Endothelial cell of coronary artery (primary cell): ENCODE measurements at places on chromosomes 4 and X. TPM values are rescaled to one million over a fixed set of nuclear protein-coding genes. Genes with fewer than 3 reads are reported as not detected.

Gene DRD5
- total RNA-seq = not detected in 2 replicates

Gene TMPRSS11A
- total RNA-seq = not detected in 2 replicates

Gene MAMLD1
- 0.54 and 0.85 TPM in 2 replicates for total RNA-seq

Gene PNMA6F
- total RNA-seq = not detected in 2 replicates

Gene RBMX
- 167 and 193 TPM in 2 replicates for total RNA-seq

Gene MAGEE2
- not detected in 2 replicates for total RNA-seq

Gene MSX1
- total RNA-seq = 3.5 and 3.6 TPM in 2 replicates

Gene IL21
- not detected in 2 replicates for total RNA-seq
